ENCODE measurements at places on chromosomes 16 and 17. TPM values are rescaled to one million over a fixed set of nuclear protein-coding genes. Genes with fewer than 3 reads are reported as not detected.

DNA sequence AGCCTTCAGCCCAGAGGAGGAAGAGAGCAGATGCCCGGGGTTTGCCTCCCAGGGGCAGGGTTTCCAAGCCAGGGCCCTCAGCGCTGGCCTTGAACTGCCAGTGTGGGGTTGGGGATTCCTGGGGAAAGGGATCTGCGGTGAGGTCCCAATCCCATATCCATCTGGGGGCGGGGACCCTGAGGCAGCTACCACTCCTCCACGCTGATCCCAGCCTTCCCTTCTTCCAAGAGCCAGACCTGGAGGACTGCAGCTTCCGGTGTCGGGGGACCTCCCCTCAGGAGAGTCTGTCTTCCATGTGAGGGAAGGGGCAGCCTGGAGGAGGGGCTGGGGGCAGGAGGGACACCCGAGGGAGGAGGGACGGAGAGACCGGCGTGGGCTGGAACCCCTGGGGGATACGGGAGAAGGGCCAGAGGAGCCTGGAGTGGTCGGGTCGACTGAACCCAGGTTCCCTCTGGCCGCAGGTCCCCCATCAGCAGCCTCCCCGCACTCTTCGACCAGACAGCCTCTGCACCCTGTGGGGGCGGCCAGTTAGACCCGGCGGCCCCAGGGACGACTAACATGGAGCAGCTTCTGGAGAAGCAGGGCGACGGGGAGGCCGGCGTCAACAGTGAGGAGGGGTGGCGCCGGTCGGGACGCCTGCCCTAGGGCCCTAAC is 10.7 kb upstream of the CISD3 start:
- no peak for DNase-seq
- peak overlapping the region; percentile 50 for H3K27ac ChIP-seq
- H3K4me3 ChIP-seq, result no peak overlapping the region
- H3K27me3 ChIP-seq, result no peaks in the 10 kb centered on the region
- peaks cover 47% of the 10 kb centered on the region for H3K4me1 ChIP-seq
- peaks cover 47% of the 10 kb centered on the region for H3K36me3 ChIP-seq

- H3K4me1 ChIP-seq, result no peaks in the 10 kb centered on the region
- no peaks in the 10 kb centered on the region for H3K36me3 ChIP-seq
- H3K4me3 ChIP-seq, result no peak overlapping the region
- H3K27ac ChIP-seq, result no peak overlapping the region
- H3K27me3 ChIP-seq, result no peaks in the 10 kb centered on the region
Measured at GRCh38 chr16:72371307-72372086, 199.5 kb upstream of the PMFBP1 start.

DNA sequence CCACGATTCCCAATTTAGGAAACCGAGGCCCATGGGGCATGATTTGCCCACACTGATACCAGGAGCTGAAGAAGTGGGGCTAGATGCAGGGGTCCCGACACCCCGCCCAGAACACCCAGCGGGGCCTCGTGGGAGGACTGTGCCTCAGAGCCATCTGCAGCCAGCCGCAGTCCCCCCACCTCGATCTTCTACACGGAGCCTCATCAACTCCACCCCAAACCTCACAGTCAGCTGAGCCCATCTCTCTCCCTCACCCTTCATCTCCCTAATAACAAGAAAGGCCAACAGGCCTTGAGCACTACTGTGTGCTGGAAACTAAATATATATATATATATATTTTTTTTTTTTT is 4.2 kb downstream of the ITGAE start:
- H3K27ac ChIP-seq, result no peak overlapping the region
- no peaks in the 10 kb centered on the region for H3K27me3 ChIP-seq
- peaks cover 29% of the 10 kb centered on the region for H3K4me1 ChIP-seq
- DNase-seq, result no peak

GRCh38 chr16:61820398-61820797 is 215.8 kb downstream of the CDH8 start:
- no peak overlapping the region for H3K27ac ChIP-seq
- no peaks in the 10 kb centered on the region for H3K36me3 ChIP-seq
- no peak for DNase-seq
- no peaks in the 10 kb centered on the region for H3K4me1 ChIP-seq
- no peaks in the 10 kb centered on the region for H3K27me3 ChIP-seq

- peaks cover 15% of the 10 kb centered on the region for H3K4me1 ChIP-seq
- no peak for DNase-seq
- H3K27me3 ChIP-seq, result peaks cover 61% of the 10 kb centered on the region
- no peak overlapping the region for H3K27ac ChIP-seq
Measured at GRCh38 chr17:46820592-46821450, 2.3 kb upstream of the WNT3 start.

DNA sequence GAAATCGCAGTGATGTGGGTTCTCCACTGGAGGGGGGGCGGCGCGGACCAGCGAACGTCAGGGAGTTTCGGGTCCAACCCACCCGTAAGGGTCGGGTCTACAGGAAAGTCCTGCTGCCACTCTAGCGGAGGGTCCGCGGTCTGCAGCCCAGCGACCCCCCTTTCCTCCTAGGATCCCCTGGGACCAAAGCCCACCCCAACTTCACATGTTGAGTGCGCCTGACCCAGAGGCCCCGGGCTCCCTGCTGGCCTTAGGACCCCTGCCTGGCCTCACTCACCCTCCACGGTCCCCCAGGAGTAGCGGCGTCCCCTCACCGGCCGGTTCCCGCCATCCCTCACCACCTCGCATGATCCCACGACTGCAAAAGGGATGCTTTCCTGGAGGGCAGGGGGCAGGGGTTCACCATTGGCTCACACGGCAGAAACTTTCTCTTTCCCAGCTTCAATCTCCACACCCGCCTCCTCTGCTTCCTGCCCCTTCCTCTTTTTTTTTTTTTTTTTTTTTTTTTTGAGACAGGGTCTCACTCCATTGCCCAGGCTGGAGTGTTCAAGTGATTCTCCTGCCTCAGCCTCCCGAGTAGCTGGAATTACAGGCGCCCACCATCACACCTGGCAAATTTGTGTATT is 3.1 kb downstream of the SEPTIN1 start:
- H3K4me1 ChIP-seq, result peaks cover 48% of the 10 kb centered on the region
- H3K27ac ChIP-seq, result peak overlapping the region; percentile 96
- H3K4me3 ChIP-seq, result peak overlapping the region; percentile 99
- H3K36me3 ChIP-seq, result peaks cover 27% of the 10 kb centered on the region
- H3K27me3 ChIP-seq, result no peaks in the 10 kb centered on the region
- no peak for DNase-seq

- no peak overlapping the region for H3K4me3 ChIP-seq
- no peaks in the 10 kb centered on the region for H3K4me1 ChIP-seq
- H3K27ac ChIP-seq, result no peak overlapping the region
- no peak for DNase-seq
Measured at GRCh38 chr17:65931246-65932149, 260.4 kb downstream of the CEP112 start.

Gene CD19
- 0.29 TPM for total RNA-seq

Data from activated CD4-positive, alpha-beta memory T cell treated with anti-CD3 and anti-CD28 coated beads for 36 hours (primary cell).